Sciatic nerve (tissue), 2 donors: ENCODE measurements at places on chromosomes 3 and 15. TPM values are rescaled to one million over a fixed set of nuclear protein-coding genes. Genes with fewer than 3 reads are reported as not detected.

DNA sequence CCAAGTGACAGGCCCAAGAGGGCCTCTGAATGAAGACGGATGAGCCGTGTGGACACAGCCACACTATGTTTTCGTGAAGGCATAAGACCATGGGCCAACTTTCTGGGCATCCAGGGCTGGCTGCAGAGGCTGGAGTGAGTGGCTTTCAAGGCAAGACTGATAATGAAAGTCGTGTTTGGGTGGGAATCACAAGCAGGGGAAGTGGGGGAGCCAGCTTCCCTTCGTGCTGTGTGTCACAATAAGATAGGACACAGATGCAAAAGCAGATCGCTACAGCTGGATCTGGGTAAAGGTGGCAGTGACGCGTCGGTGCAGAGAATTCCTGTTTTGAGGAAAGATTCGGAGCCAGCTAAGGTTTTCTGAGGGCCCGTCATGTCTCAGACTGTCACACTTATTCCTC, 309.8 kb upstream of the CTDSPL start:
- DNase-seq: no peak

GRCh38 chr3:142046320-142047020, 102.9 kb downstream of the TFDP2 start:
- DNase-seq: no peak

Gene RYR3
- 18.5 TPM for total RNA-seq

DNA sequence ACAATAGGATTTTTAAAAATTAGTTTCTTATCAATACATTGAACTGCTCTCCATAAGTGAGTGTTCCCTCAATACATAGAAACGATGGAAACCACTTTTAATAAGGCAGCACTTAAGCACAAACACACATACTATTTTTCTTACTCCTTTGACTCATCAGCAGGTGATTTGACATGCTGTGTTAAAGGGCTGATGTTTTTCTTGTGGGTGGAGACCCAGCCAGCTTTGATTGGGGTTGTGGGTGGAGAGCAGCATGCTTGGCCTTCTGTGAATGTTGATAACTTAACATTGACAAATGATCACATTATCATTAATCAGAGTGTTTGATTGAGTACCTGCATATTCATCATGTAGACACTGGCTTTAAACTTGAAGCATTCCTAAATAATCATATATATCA, 223.0 kb upstream of the DPH6 start:
- DNase-seq: no peak

Gene ACKR2
- total RNA-seq: 19.0 TPM

Gene NANOGP8
- total RNA-seq: 0.98 TPM

DNA sequence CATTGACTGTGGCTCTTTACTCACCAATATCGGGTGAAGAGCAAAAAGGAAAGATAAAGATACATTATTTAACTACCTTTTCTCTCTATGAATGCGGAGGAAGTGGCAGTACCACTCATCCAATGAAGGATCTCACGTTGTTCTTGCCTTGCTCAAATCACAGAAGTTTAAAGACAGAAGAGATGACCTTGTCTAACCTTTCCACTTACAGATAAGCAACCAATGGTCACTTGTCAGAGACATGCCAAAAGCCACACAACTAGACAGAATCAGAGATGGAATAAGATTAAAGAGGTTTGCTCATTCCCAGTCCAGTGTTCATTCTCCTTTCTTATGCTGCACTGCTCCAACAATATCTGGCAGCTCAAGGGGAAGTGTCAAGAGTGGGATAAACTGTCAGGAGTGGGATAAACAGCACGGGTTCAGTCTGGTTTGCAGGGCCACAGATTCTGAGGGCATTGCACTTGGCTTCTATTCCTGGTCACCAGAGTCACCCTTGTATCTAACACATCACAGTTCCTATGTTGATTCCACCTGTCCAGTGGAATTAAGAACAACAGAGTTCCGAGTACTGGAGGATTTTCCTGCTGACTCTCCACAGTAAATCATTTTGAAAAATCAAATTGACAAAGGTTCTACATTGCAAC, 6.7 kb downstream of the VPS13C start:
- no peak for DNase-seq

Gene FGD5
- total RNA-seq: 57.4 TPM

DNA sequence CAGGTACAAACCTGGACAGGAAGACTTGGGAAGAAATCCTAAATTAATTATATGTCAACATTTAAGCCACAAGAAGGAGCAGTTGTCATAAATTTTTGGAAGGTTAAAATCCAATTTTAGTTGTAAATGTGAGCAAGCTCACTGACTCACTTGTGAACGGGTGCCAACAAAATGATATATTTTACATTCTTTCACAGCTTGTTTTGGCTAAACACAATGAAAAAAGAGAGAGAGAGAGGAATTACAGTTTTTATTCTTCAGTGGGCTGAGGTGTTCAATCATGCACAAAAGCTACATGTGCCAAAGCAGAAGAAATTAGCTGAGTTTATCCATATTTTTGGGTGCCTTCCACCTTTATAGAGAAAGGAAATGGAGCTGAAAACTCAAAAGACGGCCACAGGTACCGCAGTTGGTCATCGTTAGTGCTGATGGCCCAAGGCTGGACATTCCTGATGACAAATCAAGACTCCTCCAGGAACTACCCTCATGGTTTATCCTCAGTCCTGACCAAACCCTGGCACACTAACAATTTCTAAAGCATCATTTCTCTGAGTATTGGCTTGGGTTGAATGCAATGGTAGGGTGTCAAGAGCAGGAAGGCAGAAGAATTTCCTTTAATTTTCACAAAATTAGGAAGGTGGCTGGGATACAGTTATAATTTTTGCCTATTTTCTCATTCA, 37.6 kb upstream of the WNT5A start:
- DNase-seq: no peak

Gene NPHP3
- 58.0 TPM for total RNA-seq

- no peak for DNase-seq
Measured at GRCh38 chr3:123792473-123793201, 91.5 kb downstream of the MYLK start.

- no peak for DNase-seq
Measured at GRCh38 chr3:41881233-41881821, 80.6 kb downstream of the ULK4 start.

Gene TGM5
- not detected for total RNA-seq

- DNase-seq: no peak
Measured at GRCh38 chr15:62407962-62408361, 242.9 kb upstream of the C2CD4B start.

DNA sequence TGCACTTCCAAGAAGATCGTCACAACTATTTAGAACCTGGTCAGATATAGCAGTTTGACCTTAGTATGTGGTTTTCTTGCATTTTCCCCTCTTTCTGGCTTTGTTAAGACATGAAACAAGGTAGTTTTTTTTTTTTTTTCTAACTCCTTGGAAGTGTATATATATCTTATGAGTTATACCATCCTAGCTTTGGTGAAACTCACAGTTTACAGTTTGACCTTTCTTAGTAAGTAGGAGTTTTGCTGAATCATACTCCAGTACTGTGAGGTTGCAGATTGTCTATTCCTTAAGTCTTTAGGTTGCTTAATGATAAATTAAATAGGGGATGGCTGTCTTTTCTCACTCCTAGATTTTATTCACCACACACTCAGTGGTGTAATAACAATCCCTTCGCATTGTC, 325.0 kb downstream of the RBMS3 start:
- no peak for DNase-seq

DNA sequence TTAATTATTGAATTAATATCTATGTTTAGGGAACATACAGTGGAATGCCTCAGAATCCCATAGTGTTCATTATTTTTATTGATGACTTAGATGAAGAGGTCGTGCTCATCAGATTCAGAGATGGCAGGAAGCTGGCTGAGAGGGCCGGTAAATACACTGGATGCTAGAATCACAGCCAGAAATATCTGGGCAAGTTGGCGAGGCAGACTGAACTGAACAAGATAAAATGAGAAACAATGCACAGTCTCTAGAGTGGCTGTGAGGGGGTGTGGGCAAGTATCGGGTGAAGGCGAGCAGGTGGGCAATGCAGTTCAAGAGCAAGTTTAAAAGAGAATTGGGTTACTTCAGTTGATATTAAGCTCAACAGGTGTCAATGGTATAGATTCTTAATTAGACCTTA, 5.9 kb downstream of the DGKG start:
- no peak for DNase-seq

- no peak for DNase-seq
Measured at GRCh38 chr3:122964811-122965210, 62.8 kb downstream of the SEMA5B start.

DNA sequence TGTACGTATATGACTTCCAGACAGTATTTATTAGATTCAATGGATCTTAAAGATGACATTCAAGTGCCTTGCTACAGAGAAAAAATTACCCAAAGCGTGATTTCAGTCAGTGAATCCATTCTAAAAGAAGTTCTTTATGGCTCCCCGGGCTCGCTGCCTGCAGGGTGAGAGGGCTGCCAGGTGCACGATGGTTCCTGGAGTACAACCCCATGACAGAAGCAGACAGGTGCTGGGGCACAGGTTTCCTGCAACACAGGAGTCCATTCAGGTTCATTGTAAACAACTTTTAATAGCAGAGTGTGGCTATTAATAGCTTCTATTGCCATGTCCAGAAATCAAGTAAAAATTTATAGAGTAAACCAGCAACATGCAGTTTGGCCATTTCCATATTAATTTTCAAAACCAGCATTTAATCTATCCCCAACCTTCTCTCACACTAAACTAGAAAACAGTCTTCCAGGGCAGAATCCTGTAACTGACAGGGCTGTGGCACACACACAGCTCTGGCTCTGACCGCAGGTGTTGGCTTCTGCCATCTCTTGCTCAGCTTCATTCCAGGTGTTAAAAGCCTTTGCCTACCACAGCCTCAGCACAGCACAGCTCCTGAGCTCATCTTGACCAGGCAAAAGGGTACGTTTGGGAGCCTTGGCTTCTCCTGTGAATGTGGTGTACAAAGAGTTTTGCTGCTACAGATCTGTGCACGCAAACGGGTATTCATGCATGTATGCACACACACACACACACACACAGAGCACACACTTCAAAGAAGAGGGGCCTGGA, 185.9 kb downstream of the MEX3B start:
- no peak for DNase-seq

- no peak for DNase-seq
Measured at GRCh38 chr3:171239757-171240503, 213.4 kb upstream of the SLC2A2 start.

- no peak for DNase-seq
Measured at GRCh38 chr15:54816401-54816800, 380.3 kb downstream of the RSL24D1 start.

DNA sequence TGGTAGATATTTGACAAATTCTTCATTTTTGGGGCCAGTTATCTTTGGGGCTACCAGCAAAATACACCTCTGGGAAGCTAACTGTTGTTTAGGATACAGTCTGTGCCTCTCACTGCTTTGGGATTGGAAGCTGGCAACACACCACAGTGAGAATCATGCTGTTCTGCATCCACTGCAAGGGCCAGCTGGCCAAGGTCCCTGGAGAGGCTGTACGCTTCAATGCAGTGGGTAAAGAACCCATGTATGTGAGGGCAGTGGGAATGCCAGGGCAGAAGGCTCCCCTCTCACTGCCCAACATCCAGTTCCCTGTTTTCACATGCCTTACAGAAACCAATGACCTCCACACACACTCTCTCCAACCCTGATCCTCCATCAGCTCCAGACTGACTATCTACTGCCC, 20.1 kb downstream of the ZDHHC3 start:
- no peak for DNase-seq

GRCh38 chr3:29156086-29156715, 124.7 kb upstream of the RBMS3 start:
- DNase-seq: no peak

GRCh38 chr3:103949693-103950092, 1417.0 kb upstream of the ALCAM start:
- DNase-seq: no peak

Gene CHP1
- 71.6 TPM for total RNA-seq

GRCh38 chr3:65948841-65949573, 89.7 kb downstream of the MAGI1 start:
- DNase-seq: no peak
